ENCODE measurements at places on chromosomes 12 and 14. TPM values are rescaled to one million over a fixed set of nuclear protein-coding genes. Genes with fewer than 3 reads are reported as not detected.

Gene GAPDH
- 5,387 TPM for total RNA-seq

- no peak for DNase-seq
These were observed 930.2 kb upstream of the FOXG1 start for GRCh38 chr14:27836386-27836785.

GRCh38 chr12:59403259-59403932 is 192.4 kb upstream of the SLC16A7 start:
- DNase-seq = peak; percentile 5

Gene EGLN3
- total RNA-seq = 2.8 TPM

GRCh38 chr14:92969871-92970270 is 46.9 kb downstream of the CHGA start:
- DNase-seq = no peak

DNA sequence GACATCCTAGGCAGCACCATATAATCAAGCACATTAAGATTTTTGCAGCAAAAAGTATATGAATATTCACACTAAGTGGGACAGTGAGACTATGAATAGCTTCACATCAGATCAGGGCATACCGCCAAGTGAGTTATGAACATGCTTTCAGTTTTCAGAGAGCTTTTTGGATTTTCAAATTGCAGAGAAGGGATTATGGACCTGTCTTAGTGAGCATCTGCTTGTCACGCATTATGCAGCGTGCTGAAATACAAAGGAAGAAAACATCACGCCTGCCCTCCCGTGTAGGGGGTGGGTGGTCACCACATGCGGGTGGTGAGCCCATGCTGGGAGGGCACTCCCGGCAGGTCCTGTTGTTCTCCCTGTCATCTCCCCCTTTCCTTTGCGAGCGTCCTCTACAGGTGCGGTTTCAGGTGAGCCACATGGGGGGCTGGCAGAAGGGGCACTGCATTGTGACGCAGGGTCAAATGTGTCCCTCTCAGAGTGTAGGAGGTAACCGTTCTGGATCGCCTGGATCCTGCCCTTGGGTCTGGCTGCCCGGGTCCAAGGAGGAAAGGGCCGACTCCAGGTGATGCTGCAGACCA is 42.6 kb downstream of the TRAF3 start:
- DNase-seq = no peak

- no peak for DNase-seq
These were observed 6.1 kb downstream of the KRT76 start for GRCh38 chr12:52771088-52771487.

DNA sequence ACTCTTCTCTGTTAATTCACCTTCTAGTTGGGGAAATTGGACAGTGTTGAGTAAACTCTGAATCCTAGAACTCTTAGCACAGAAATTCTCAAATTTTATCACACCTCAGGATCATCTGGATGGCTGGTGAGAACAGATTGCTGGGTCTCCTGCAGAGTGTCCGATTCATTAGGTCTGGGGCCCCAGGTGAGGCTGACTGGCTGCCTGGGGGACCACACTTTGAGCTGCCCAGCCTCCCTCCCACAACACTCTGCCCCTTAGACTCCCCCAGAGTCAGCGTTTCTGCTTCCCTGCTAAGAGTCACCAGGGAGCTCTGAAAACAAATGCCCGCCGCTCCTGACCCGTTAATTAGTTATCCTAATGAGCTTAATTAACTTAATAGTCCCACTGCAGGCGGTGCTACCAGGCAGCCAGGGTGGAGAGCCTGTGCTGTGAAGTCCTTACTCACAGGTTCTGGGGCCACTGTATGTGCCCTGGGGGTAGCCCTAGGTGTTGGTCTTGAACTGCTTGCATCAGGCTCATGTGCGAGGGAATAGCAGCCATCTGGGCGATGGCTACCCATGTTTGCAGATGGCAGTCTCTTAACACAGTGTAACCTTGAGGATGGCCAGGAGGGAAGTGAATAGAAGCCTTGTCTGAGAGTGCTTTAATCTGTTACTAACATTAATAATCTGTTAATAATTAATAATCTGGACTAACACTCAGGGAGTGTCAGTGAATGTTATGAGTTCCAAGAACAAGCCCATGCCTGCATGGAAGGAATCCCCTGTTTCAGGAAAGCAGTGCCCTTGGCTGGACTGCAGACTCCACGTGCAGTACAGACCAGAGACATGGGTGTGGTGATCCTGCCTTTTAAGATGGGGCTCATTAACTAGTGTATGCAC is 35.6 kb downstream of the AACS start:
- no peak for DNase-seq

- DNase-seq = no peak
These were observed 6.9 kb downstream of the SHMT2 start for GRCh38 chr12:57236201-57236924.
